ENCODE measurements at places on chromosomes 6 and 20.
A peak's percentile ranks its signal among the peaks of the same experiment; 100 is the strongest.

GRCh38 chr6:81843302-81843701 is 90.8 kb upstream of the TENT5A start:
- no peak for DNase-seq

GRCh38 chr6:135811644-135812526 is 39.6 kb upstream of the PDE7B start:
- no peak for DNase-seq

DNA sequence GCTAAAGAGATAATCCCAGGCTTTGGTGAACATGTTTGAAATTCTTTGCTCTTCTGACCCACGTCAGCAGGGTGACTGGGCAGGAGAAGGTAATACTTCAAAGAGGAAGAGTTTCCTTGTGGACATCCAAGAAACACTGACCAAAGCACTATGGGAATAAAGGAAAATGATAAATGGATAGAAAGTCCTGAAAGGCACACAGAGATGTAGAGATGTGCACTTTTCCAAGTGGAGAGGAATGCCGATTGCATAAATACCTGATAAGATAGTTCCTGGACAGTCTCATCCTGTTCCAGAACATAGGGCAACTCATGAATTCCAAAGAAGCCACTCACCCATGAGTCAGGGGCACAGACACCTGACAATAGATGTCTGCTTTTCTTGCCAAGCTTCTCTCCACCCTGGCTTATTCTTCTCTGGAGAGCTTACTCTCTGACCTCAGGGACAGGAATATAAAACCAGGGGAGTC is 191.3 kb upstream of the FOXA2 start:
- no peak for DNase-seq

DNA sequence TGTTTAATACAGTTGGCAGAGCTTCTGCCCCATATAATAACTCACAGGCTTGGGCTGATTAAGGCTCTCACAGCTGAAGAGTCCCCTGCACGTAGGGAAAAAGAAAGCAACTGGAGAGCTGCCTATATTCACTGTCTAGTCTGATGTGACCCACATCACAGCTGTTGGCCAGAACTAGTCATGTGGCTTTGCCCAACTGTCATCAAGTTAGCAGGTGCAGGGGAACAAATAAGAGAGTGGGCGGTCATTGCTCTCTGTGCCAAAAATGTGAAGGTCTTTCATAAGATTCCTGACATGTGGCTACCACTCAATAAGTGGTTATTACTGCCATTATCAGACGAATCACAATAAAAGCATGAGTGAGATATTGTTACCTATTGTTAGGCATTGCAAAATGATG is 665.2 kb downstream of the DOK5 start:
- DNase-seq, result no peak

GRCh38 chr6:16148498-16148897 is 19.6 kb downstream of the MYLIP start:
- no peak for DNase-seq

DNA sequence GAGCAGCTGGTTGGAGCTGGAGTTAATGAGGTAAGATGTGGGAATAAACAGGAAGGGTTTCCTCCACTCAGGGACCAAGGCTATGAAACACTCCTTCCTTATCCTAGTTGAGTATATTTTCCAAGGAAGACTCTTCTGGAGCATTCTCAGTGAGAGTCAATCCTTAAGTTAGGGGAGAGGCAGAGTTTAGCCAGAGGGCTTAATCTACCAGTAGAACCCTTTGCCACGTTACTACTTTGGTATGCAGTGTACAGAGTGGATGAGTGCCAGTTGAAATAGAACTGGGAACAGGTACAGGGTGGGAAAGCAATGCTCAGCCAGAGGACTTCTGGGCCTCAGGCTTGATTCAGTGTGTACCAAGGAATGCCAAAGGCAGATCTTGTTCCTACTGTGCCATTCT is 114.3 kb downstream of the UBE3D start:
- DNase-seq, result no peak

DNA sequence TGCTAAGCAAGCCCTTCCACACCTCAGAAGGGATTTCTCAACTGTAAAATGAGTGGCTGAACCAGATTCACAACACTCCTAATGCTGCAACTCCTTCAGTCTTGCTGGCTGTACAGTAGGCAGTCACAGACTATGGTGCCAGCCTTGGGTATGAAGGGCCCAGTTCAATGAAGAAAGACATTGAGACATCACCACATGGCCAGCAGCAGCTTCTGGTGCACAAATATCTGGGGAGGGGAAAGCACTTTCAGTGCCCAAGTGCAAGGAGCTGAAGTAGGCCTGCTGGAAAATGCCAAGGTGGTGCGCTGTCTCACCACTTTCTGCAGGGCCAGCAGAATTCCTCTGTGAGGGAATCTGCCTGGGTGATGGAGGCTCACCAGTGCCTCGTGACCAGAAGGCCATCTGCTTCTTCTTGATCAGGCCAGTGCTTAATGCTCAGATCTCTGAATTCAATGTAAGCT is 1.8 kb downstream of the PLA2G7 start:
- no peak for DNase-seq

DNA sequence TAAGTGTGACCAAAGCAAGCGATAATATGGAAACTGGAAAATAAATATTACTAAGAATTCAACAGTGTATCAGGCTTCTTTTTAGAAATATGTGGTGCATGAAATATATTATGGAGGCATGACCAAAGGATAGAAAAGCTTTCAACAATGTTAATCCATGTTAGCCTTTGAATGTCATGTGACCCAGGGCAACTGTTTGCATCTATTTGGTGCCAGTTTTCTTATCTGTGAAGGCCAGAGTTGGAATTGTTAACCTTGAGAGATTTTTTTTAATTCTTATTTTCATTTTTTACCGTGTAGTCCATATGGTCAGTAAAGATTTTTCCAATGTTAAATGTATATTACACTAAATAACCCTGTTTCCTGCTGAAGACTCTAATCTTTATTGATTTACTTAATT is 411.1 kb downstream of the BCKDHB start:
- no peak for DNase-seq

GRCh38 chr20:34892671-34893070 is 16.3 kb downstream of the ACSS2 start:
- DNase-seq, result no peak

GRCh38 chr6:111602481-111603011 is 3.1 kb downstream of the TRAF3IP2 start:
- no peak for DNase-seq

DNA sequence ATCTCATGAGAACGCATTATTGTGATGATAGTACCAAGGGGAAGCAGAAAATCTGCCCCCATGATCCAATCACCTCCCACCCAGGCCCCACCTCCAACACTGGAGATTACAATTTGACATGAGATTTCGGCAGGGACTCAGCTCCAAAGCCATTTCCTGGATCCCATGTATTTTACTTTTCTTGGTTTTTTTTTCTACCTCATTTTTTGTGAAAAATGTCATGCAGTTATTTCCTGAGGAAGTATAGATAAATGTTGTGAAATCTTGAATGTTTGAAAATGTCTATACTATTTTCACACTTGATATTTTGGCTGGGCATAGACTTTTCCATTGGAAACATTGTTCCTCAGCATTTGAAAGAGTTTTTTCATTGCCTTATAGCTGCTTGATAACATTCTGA is 9.1 kb upstream of the BRPF3 start:
- DNase-seq, result no peak

GRCh38 chr6:2684103-2684749 is 66.5 kb downstream of the MYLK4 start:
- no peak for DNase-seq

- no peak for DNase-seq
Observed at GRCh38 chr6:164185471-164185871, 771.0 kb downstream of the QKI start.

- DNase-seq, result no peak
Observed at GRCh38 chr20:23099791-23100719, 13.9 kb upstream of the CD93 start.

DNA sequence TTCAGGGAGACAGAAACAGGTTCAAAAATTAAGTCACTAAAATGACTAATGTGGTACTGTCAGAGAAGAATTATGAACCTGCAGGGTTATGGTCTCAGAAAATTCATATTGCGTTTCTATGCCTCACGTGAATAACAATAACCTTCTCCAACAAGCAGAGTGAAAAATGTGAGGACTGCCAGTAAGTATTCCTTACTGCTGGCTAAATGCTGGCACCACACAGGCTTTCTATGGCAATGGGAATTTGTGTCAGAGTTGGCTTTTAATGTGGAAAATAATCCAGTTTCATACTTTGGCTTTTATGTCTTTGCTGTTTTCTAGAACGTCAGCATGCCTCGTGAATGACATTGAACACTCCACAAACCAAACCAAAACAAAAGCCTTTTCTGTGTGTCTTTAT is 656.0 kb downstream of the KIF16B start:
- DNase-seq, result no peak

DNA sequence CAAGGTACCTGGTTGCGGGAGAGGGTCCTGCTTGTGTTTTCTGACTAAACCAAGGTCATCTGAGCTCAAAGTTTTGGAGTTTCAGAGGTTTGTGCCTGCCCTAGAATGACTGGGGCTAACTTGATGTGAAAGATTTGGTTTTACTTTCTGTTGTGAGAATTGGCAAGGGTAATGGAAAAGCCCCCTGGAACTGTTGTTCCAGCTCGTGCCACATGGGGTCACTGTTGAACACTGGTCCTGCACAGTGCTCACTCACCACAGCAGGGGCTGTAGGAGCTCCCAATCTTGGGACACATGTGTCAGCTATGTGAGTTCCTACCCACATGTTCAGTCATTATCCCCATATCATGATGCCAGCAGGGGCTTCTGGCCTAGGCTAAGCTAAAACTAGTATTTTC is 6.5 kb downstream of the TGM6 start:
- DNase-seq, result no peak

DNA sequence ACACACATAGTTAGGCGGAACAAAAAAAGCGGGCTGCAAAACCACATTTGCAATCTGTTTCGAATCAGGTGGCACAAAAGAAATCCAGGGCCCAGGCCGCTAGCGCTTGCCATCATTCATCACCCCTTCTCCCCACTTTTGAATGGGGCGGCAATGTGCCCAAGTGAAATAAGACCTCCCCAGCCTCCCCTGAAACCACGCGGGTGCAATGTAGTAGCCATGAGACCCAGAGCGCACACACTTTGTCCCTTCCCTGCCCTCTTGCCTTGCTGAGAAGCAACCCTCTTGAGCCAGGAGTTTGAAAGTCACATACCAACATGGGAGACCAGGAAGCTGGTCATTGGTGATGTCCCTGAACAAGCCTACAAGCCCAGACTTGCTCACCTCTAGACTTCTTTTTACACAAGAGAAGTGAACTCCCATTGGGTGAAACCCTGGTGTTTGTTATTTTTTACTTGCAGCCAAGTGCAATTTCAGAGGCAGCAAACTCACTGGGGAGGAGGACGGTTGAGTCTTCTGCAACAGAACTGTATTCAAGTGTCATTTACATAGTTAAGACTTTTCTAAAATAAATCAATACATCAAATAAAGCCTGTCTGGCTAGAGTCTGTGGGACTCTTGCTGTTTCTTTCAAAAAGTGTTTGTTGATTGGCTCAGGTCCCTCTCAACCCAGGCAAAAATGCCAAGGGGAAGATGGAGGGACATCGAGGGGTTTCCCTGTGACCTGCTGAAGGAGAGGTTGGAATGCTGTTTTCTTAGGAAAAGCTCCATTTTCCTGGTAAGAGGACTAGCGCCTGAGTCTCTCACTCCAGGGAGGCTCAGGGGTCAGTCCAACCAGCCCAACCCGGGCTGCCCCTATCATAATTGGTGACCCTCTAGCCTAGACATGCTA is 138.1 kb upstream of the PTPN1 start:
- DNase-seq, result no peak

GRCh38 chr20:47487175-47487917 is 14.3 kb upstream of the NCOA3 start:
- peak; percentile 9 for DNase-seq

- no peak for DNase-seq
Observed at GRCh38 chr6:108987156-108987555, 107.5 kb downstream of the SESN1 start.

All from stimulated activated CD8-positive, alpha-beta memory T cell treated with anti-CD3 and anti-CD28 coated beads, Interleukin-4, amount 100 ng/mL, for 1 hour (primary cell).